ENCODE measurements at places on chromosomes 2 and 18.
A peak's percentile ranks its signal among the peaks of the same experiment; 100 is the strongest.

GRCh38 chr2:2873450-2873811 lies 504.2 kb downstream of the EIPR1 start:
- DNase-seq: no peak

- DNase-seq: no peak
Observed at GRCh38 chr2:203621981-203622515, 84.4 kb upstream of the CD28 start.

DNA sequence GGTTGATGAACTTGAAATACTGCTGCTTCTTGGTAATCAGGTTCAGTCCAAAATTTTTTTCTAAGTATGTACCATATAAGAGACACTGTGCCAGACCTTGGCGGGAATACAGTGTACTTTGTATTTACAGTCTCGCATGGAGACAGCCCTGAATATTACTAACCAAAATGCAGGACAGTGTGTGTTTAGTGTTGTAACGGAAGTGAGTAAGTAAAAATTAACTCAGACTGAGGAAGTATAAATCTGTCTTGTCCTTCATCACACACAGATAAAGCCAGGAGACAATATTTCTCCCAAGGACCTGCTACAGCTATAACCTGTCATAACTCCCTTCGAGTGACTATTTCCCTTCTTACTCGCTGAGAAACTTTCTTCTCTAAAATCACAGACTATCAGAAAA lies 76.9 kb downstream of the ACTR3 start:
- DNase-seq: no peak

- DNase-seq: no peak
Observed at GRCh38 chr2:199646439-199646838, 188.7 kb upstream of the SATB2 start.

DNA sequence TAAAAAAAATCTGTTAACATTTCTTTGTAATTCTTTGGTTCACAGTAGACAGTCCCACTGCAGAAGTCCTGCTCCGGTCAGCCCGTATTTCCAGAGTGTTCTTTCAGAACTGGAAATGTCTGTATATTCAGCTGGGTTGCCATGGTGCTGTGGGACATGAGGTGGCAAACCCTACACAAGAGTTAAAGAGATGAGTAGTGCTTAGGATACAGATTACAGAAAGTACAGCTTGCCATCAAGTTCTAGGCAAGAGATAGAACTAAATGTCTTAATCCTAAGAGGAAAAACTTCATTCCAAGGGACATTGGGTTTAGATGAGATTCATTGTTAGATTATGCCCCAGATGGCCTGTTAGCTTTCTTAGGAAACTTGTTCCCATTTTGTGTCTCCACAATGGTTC lies 60.1 kb downstream of the FMNL2 start:
- no peak for DNase-seq

- DNase-seq: no peak
Observed at GRCh38 chr18:6297875-6298274, 116.8 kb downstream of the L3MBTL4 start.

DNA sequence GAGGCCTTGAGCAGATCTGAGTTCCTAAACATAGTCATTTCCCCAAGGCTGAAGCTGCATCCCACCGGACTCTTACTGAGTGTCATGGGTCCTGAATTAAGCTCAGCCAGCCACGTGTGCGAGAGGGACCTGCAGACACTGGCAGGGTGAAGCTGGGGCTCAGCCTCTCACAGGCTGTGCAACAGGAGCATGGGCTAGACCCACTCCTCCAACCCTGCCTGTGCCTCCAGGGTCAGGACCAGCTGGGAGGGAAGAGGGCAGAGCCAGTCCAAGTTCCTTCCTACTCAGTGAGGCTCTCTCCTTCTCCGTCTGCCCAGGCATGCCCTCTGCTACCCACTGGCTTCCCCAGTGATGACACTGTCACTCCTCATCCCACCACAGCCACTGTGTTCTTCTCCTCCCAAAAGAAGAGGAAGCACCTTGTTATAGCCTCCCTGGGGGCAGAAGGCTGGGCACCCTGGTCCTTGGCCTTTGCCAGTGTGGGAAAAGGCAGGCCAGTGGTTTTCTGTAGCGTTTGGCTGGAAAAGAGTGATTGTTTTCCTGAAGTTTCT lies 78.9 kb downstream of the KCNF1 start:
- no peak for DNase-seq

GRCh38 chr2:71693286-71694270 lies 240.2 kb downstream of the DYSF start:
- DNase-seq: peak; percentile 36

DNA sequence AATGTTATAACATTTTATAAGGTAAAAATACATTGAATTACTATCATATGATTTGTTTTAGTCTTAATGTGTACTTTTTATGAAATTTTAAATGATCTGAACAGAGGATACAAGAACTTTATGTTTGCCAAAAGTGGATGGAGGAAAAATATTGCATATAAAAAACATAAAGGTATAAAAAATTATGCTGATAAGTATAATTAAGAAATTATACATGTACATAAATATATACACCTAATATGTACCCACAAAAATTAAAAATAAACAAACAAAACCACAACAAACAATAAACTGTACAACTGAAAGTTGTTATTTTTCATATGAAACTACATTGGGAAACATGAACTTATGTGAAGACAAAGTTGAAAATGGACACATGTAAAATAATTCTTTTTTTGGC lies 38.2 kb upstream of the CALCRL start:
- no peak for DNase-seq

- DNase-seq: no peak
Observed at GRCh38 chr2:24047703-24048033, 477 bp upstream of the WDCP start.

DNA sequence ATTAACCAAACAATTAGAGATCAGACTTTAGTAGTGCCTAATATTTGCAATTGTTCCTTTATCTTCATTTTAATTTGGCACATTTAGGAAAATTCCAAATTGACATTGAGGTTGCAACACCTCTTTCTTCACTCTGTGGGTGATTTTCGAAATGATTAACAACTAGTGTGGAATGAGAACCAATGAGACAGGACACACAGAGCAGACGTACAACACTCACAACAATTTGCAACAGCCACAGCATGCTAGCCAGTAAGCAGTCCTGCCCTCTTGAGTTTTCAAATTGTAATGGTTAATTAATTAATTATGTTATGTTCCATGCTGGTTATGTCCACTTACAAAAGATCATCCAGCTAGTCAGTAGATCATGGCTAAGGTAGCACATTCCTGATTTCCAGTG lies 339.3 kb downstream of the LRP1B start:
- DNase-seq: no peak

DNA sequence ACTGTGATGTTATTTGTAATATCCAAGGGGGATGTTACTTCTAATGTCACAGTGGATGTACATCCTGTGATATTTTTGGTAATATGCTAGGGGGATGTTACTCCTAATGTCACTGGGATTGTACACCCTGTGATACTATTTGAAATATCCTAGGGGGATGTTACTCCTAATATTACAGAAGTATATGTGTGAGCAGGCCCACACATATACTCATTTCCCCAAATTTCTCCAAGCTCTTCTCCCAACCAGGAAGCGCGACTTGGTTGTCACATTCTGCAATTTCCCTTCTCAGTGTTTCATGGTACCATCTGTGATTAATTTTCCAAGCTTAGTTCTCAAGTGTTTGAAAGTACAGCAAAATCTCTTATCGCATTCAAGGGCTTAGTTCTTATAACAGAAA lies 29.5 kb upstream of the CHN1 start:
- DNase-seq: no peak

DNA sequence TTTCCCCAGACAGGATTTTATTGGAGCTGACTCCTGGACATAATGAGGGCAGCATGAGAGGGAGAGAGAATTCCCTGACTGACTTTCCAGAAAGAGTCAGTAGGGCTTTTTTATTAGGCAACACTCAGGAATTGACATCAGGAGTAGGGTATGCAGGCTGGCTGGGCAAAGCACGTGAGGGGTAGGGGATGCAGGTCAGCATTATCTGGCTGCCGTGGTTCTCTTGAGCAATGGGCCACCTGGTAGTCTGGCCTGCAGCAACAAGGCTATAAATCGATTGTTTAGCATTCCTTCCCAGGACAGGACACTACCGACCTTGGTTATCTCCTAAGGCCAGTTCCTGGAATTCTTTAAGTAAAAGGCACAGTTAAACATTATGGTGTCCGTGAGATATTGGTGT lies 160.8 kb upstream of the AGAP1 start:
- DNase-seq: peak; percentile 8

DNA sequence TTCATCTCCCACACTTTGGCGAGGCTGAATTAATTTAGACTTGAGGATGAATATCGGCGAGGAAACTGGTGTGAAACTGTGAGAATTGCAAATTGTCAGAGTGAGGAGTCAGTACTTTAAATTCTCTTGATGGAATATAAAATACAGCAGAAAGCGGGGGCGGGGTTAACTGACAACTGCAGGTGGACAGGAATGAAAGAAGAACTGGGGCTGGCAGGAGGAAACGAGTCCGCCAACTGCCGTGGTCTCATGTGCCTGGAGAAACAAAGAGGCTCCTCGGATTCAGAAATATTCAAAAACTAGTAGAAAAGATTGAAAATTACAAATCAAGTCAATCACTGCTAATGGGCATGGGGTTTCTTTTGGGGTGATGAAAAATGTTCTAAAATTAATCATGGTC lies 44.3 kb downstream of the MOGAT1 start:
- no peak for DNase-seq

DNA sequence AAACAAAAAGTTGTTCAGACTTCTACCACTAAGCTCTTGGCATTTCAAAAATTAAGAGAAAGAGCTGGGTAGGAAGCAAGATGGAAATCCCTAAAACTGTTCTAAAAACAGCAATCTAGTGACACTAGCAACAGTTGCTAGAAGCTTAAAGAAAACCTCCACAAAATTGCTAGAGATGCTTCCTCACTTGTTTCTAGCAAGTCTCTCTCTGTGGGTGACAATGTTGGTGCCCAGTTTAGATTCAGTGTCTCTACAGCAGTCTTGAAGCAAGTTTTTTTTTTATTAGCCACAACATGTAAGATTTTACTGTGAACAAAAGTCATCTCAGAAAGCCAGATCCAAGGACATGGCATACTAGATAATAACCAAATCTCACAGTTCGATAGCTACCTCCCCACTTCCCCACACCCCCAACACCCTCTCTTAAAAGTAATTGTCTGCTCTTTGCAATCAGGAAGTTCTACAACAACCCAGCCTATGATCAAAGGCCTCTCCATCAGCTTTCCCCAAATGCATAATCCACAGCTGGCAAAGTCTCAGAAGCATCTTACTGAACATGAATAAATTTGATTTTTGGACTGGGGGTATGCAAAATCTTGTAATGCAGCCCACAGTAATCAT lies 70.0 kb downstream of the ANKRD44 start:
- no peak for DNase-seq

DNA sequence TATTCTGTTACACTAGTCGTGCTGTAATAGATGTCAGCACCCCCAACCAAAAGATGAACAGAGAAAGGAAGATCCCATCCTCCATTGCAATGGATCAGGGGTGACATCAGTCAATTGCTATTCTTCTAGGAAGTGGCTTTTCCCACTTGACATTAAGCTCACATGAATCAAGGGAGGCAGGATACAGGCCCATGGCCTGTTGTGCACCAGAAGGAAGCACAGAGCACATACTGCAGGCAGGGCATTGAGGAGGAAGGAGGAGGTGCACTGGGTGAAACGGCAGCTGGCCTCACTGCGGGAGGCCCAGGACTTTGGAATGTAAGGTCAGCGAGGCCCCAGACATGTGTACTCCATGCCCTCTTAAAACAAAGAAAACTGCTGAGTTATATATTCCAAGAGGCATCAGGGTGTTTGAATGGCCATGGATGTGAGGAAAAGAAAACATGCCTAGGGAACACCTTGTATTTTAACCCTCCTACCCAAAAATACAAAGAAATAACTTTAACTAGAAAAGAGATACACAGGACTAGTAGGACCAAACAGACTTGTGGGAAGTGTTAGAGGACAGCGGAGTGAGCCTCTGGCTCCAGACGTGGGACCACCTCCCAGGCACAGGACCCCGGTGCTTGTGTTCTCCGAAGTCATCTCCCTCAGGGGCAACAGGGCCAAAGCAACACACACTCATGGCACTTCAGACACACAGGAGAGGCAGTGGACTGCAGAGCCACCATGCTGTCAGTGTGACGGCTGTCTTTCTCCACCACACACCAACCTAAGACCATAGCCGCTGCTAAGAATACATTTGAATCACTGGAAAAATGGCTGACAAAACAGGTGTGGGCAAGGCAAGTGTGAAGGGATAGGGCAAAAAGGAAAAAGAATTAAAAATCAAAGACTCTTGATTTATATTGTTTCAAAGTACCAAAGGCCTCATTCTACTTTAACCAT lies 51.4 kb upstream of the RIOK3 start:
- DNase-seq: peak; percentile 72

- DNase-seq: no peak
Observed at GRCh38 chr18:10455726-10456453, 1.5 kb downstream of the APCDD1 start.

DNA sequence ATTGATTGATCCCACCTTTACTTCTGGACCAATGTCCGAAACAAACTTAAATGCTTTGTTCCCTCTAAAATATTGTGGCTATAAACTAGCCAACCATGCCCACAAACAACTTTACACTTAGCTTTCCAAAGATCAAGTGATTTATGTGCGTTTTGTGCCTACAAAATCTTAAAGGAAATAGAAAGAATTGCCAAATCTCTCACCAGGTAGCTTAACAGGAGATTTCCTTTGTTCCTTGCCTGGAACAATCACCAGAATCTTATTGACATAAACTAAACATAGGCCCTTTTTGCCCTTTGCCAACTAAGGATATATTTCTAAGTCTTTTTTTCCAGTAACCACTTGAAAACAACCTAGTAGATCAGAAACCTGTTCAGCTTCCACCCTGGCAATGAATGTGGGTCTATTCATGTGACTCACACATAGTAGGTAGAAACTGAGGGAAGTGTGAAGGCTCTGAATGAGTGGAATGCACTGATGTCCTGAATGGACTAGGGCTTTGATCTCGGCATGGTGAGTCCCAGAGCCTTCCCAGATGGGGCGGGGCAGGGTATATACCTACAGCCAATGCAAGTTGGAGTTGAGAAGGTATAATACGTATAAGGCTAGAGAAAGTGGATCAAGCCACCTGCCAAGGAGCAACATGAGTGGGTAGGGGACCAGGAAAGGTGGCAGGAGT lies 94.6 kb upstream of the PPP1CB start:
- no peak for DNase-seq

GRCh38 chr2:190451561-190452176 lies 43.5 kb downstream of the MFSD6 start:
- peak; percentile 14 for DNase-seq

DNA sequence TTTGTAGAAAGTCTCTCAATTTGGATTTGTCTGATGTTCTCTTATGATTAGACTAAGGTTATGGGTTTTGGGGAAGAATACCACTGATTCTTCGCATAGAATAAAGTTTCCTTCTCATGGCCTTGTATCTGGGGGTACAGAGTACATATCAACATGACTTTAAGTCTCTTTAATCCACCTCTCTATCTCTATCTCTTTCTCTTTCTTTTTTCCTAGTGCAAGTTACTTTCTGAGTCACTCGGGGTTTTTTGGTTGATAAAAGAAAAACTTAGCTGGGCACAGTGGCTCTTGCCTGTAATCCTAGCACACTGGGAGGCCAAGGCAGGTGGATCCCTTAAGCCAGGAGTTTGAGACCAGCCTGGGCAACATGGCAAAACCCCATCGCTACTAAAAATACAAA lies 100.1 kb upstream of the MAP4K3 start:
- no peak for DNase-seq

Measured in fibroblast of skin of right quadriceps (primary cell).